ENCODE measurements at places on chromosomes 3 and 15. TPM values are rescaled to one million over a fixed set of nuclear protein-coding genes. Genes with fewer than 3 reads are reported as not detected.

SLC7A14 gene
- 0.03 TPM for total RNA-seq

VGLL3 gene
- total RNA-seq: 32.8 TPM

DNA sequence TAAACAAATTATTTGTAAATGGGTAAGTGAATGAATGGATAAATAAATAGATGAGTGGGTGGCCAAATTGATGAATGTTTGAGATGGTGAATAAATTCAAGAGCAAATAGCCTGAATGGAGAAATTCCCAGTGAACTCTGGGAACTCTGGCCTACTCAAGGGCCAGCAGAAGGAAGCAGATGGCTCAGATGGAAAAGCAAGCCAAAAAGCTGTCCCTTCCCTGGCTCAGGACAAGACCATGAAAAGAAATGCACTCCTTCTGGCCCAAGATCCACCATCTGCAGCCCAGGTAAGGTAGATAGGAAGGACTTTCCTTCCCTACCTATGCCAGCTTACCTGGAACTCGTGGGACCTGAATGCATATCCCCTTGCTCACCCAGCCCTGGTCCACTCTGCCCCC, 37.6 kb upstream of the CLDN18 start:
- H3K27ac ChIP-seq: no peak overlapping the region
- H3K27me3 ChIP-seq: no peaks in the 10 kb centered on the region
- H3K4me3 ChIP-seq: no peak overlapping the region

PCSK6 gene
- total RNA-seq: 41.0 TPM

CHST2 gene
- total RNA-seq: 14.5 TPM

DNA sequence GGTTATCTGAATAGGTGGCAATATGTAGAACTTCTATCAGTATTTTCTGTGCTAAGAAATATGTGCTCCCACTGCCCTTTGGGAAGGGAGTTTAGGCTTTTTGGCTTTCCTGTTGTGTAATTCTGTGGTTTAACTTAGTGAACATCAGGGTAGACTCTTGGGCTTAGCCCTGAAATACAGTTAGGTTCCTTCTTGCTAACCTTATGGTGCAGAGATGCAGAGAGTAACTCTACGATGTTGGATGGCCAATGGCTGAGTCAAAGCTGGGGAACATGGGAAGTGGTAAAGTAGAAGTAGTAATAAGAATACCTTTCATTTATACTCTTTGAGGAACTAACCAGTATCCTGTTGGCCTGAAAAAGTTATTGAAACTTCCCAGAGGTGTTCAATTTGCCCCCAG, 80.8 kb upstream of the IL12A start:
- no peak for DNase-seq
- H3K4me3 ChIP-seq: no peak overlapping the region
- H3K36me3 ChIP-seq: no peaks in the 10 kb centered on the region
- no peaks in the 10 kb centered on the region for H3K27me3 ChIP-seq
- H3K4me1 ChIP-seq: no peaks in the 10 kb centered on the region

ARHGEF26 gene
- total RNA-seq: 45.5 TPM

CD96 gene
- 3.0 TPM for total RNA-seq

COPB2 gene
- total RNA-seq: 136 TPM

UACA gene
- total RNA-seq: 37.1 TPM

- DNase-seq: no peak
- H3K36me3 ChIP-seq: no peaks in the 10 kb centered on the region
- H3K27me3 ChIP-seq: peaks cover 2% of the 10 kb centered on the region
- H3K4me1 ChIP-seq: peaks cover 3% of the 10 kb centered on the region
- no peak overlapping the region for H3K27ac ChIP-seq
These were observed 21.3 kb upstream of the SCN10A start for GRCh38 chr3:38837358-38837757.

USP13 gene
- 14.9 TPM for total RNA-seq

DNA sequence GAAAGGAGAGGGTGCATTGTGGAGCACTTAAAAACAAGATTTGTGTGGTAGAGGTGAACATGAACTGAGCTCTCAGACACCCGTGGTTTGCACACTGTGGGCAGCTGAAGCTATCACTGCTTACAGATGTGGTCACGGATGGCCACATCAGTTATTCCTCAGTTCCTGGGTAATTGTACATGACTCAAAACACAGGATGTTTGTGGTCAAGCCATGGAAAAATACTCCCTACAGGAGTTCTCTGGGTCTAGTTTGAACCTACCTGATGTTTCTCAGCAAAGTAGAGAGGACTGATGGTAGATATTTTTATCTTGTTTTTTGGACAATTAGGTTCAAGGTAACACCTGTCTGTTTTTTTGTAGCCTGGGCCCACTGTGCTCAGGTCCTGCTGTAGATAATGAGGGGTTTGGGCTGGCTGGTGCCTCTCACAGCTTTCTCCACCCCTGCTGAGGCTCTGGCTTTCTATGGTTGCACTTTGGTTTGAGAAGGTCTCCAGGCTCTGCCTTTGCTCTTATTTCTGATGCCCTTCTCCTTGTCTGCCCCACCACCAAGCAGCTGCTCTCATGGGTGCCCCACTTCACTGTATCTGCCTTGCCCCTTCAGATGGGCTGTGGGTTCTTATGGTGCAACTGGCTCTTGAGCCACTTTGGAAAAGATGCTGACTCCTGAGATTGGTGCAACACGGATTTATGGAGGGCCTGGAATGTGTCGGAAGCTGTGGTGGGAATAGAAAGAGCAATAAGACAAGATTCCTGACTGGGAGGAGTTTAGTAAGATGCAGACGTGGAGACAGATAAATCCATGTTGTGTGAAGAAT, 40.1 kb downstream of the CDCP1 start:
- no peak for DNase-seq
- H3K4me1 ChIP-seq: no peaks in the 10 kb centered on the region
- H3K27ac ChIP-seq: no peak overlapping the region
- H3K36me3 ChIP-seq: no peaks in the 10 kb centered on the region
- no peak overlapping the region for H3K4me3 ChIP-seq

LNP1 gene
- total RNA-seq: 5.8 TPM

CCDC80 gene
- total RNA-seq: 63.3 TPM

DAZL gene
- total RNA-seq: not detected

- H3K36me3 ChIP-seq: no peaks in the 10 kb centered on the region
- H3K27me3 ChIP-seq: no peaks in the 10 kb centered on the region
- no peak overlapping the region for H3K27ac ChIP-seq
- no peaks in the 10 kb centered on the region for H3K4me1 ChIP-seq
These were observed 114.8 kb downstream of the WDR76 start for GRCh38 chr15:43941555-43941954.

GRCh38 chr15:67520321-67521028, 456 bp upstream of the C15orf61 start:
- DNase-seq: no peak
- H3K27ac ChIP-seq: peak overlapping the region; percentile 99
- H3K27me3 ChIP-seq: no peaks in the 10 kb centered on the region
- peaks cover 5% of the 10 kb centered on the region for H3K4me1 ChIP-seq

ETV5 gene
- 32.5 TPM for total RNA-seq

GRCh38 chr3:55531321-55531720, 44.2 kb upstream of the WNT5A start:
- H3K4me1 ChIP-seq: no peaks in the 10 kb centered on the region
- no peak for DNase-seq
- H3K36me3 ChIP-seq: no peaks in the 10 kb centered on the region
- no peak overlapping the region for H3K27ac ChIP-seq
- no peak overlapping the region for H3K4me3 ChIP-seq

PTX3 gene
- 45.8 TPM for total RNA-seq

- H3K27me3 ChIP-seq: no peaks in the 10 kb centered on the region
- H3K4me1 ChIP-seq: no peaks in the 10 kb centered on the region
- H3K36me3 ChIP-seq: peaks cover 3% of the 10 kb centered on the region
- no peak overlapping the region for H3K27ac ChIP-seq
These were observed 9.5 kb upstream of the SEMA7A start for GRCh38 chr15:74443100-74443909.

DNA sequence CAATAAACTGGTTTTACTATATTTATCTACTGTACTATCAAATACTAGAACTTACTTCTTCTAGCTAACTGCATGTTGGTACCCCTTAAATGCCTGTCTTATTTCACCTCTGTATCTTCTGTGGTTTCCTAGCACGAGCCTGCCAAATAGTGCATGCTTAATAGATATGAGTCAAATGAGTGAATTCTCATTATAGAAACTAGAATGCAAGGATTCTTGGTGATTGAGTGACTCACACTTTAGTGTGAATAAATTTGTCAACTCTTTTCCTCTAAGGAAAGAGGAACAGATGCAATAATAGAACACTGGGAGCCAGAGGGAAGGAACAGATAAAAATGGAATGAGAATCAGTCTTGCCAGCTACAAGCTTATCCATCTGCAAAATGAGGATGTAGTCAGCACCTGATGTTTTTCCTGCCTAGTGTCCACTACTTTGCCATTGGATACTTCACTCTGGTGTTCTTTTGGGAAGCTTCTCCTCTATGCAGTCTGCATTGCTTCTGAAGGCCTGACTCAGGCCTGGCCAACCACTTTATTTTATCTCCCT, 189.1 kb upstream of the CADPS start:
- no peaks in the 10 kb centered on the region for H3K4me1 ChIP-seq
- no peaks in the 10 kb centered on the region for H3K36me3 ChIP-seq
- no peak overlapping the region for H3K27ac ChIP-seq
- H3K27me3 ChIP-seq: no peaks in the 10 kb centered on the region

GRCh38 chr3:152797751-152798432, 37.0 kb upstream of the P2RY1 start:
- DNase-seq: no peak
- no peaks in the 10 kb centered on the region for H3K27me3 ChIP-seq
- no peak overlapping the region for H3K27ac ChIP-seq
- no peaks in the 10 kb centered on the region for H3K4me1 ChIP-seq

DNA sequence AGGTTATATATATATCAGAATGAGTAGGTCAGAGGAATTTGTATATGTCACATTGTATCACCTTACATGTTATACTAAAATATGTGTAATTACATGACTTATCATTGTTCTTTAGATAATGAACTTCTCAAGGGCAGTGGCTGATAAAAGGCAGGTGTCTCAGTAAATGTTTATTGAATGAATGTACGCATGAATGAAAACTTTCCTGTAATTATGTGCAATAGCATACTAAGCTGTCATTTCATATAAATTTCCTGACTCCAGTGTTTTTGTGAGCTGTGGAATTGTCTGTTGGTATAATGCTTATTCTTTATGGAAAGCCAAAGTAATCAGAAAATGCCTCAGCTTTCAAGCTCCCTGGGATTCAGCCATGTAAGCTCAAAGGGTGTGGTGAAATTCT, 4.2 kb downstream of the TBC1D23 start:
- H3K4me3 ChIP-seq: no peak overlapping the region
- DNase-seq: no peak
- no peaks in the 10 kb centered on the region for H3K27me3 ChIP-seq
- H3K4me1 ChIP-seq: peaks cover 5% of the 10 kb centered on the region
- H3K27ac ChIP-seq: no peak overlapping the region

UROC1 gene
- total RNA-seq: 0.09 TPM

DNA sequence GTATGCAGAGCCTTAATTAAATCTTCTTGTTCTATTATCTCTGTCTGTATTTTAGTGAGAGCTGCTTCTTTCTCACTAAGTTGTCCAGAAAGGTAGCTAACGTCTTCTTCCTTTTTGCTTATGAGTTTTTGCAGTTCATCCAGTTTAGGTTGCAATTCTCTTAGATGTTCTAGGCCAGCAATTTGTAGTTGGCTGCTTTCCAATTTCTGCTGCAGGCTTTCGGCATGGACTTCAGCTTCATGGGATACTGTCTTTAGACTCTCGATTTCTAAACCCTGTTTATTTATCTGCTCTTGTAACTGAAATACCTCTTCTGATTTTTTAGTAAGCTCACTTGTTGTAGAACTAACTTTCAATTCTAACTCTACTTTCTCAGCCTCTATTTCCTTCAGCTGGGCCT, 35.5 kb upstream of the HCLS1 start:
- H3K27me3 ChIP-seq: no peaks in the 10 kb centered on the region
- peak; percentile 65 for DNase-seq
- peaks cover 6% of the 10 kb centered on the region for H3K4me1 ChIP-seq
- H3K4me3 ChIP-seq: no peak overlapping the region
- peaks cover 17% of the 10 kb centered on the region for H3K36me3 ChIP-seq
- no peak overlapping the region for H3K27ac ChIP-seq

TMEM44 gene
- 17.7 TPM for total RNA-seq

DNA sequence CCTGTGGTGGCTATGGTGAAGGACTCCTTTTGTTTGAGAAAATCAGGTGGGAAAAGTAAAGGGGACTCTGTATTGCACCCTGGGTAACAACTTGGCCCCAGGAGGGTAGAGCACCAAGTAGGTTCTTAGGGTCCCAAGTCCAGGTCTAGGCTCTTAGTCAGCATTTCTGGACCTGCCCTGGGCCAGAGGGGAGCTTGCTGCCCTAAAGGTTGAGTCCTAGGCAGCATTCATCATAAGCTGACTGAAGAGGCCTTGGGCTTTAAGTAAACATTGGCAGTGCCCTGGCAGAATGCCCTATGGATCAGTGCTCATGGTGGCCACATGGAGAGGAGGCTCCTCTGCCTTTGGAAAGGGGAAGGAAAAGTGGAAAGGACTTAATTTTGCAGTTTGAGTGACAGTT, 268.5 kb upstream of the CTNNB1 start:
- H3K36me3 ChIP-seq: no peaks in the 10 kb centered on the region
- DNase-seq: no peak
- H3K27me3 ChIP-seq: no peaks in the 10 kb centered on the region
- H3K27ac ChIP-seq: no peak overlapping the region
- no peak overlapping the region for H3K4me3 ChIP-seq
- no peaks in the 10 kb centered on the region for H3K4me1 ChIP-seq

- H3K4me1 ChIP-seq: no peaks in the 10 kb centered on the region
- no peak overlapping the region for H3K27ac ChIP-seq
- H3K36me3 ChIP-seq: no peaks in the 10 kb centered on the region
- no peak overlapping the region for H3K4me3 ChIP-seq
These were observed 84.0 kb upstream of the PXYLP1 start for GRCh38 chr3:141147657-141148056.

DNA sequence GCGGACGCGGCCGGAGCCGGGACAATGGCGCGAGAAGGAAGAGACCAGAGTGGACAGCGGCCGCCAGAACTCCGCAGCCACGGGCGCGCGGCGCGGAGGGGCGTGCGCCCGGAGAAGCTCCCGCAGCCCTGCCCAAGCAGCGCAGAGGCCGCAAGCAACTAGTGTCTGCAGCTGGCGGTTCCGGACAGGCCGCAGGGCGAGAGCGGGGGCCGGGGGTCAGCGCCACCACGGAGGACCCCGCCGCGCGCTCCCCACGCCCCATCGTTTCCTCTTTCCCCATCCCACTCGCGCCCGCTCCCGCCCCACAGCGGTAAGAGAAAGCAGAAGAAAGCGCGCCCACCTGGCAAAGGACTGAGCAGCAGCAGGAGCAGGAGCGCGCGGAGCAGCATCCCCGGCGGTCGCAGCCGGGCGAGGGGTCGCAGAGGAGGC, 440 bp downstream of the PRTG start:
- DNase-seq: no peak
- no peaks in the 10 kb centered on the region for H3K27me3 ChIP-seq
- H3K27ac ChIP-seq: peak overlapping the region; percentile 25
- no peaks in the 10 kb centered on the region for H3K36me3 ChIP-seq
- H3K4me1 ChIP-seq: no peaks in the 10 kb centered on the region

- H3K36me3 ChIP-seq: no peaks in the 10 kb centered on the region
- H3K27me3 ChIP-seq: no peaks in the 10 kb centered on the region
- DNase-seq: no peak
- H3K27ac ChIP-seq: peak overlapping the region; percentile 63
These were observed 53.6 kb downstream of the BHLHE40 start for GRCh38 chr3:5032844-5033243.

GRCh38 chr15:80055933-80056332, 3.5 kb upstream of the ZFAND6 start:
- DNase-seq: no peak
- H3K4me3 ChIP-seq: no peak overlapping the region
- no peak overlapping the region for H3K27ac ChIP-seq
- H3K4me1 ChIP-seq: no peaks in the 10 kb centered on the region
- H3K27me3 ChIP-seq: peaks cover 7% of the 10 kb centered on the region
- no peaks in the 10 kb centered on the region for H3K36me3 ChIP-seq
